ENCODE measurements at places on chromosomes 13 and 19.

DNA sequence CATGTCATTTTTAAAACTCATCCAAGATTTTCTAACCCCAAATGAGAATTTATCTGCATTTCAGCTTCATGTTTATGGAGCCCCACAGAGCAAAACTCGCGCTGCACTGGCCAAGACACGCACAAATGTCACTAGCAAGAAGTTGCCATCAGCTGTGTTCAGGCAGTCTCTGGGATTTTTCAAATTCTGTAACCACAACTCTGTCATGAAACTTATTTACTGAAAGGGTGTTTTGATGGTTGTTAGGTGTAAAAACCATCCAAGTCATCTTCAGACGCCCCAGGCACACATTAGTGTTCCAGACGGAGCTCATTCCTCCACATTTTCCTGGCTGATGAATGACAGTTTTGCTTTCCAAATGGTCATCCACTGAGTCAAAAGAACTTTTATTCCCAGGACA is 63.4 kb downstream of the SLC7A1 start:
- no peak for DNase-seq

GRCh38 chr13:90800082-90800746 is 547.3 kb upstream of the MIR17HG start:
- no peak for DNase-seq

GRCh38 chr13:112744168-112745021 is 54.6 kb downstream of the ATP11A start:
- DNase-seq: peak; percentile 4

GRCh38 chr19:45368127-45368526 is 2.2 kb downstream of the ERCC2 start:
- no peak for DNase-seq

GRCh38 chr13:80605011-80605410 is 264.1 kb upstream of the SPRY2 start:
- DNase-seq: no peak

GRCh38 chr13:113096052-113096744 is 9.4 kb upstream of the F7 start:
- DNase-seq: no peak

DNA sequence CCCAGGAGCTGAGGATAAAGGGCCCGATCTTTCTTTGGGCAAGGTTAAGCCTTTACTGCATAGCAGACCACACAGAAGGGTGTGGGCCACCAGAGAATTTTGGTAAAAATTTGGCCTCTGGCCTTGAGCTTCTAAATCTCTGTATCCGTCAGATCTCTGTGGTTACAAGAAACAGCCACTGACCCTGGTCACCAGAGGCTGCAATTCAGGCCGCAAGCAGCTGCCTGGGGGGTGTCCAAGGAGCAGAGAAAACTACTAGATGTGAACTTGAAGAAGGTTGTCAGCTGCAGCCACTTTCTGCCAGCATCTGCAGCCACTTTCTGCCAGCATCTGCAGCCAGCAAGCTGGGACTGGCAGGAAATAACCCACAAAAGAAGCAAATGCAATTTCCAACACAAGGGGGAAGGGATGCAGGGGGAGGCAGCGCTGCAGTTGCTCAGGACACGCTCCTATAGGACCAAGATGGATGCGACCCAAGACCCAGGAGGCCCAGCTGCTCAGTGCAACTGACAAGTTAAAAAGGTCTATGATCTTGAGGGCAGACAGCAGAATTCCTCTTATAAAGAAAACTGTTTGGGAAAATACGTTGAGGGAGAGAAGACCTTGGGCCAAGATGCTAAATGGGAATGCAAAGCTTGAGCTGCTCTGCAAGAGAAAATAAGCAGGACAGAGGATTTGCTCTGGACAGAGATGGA is 8.4 kb upstream of the CEACAM19 start:
- DNase-seq: no peak

GRCh38 chr13:50401049-50401505 is 385.8 kb downstream of the KCNRG start:
- no peak for DNase-seq

- no peak for DNase-seq
Observed at GRCh38 chr13:84445776-84446175, 563.5 kb upstream of the SLITRK1 start.

- DNase-seq: no peak
Observed at GRCh38 chr13:87792878-87793277, 121.7 kb downstream of the SLITRK5 start.

GRCh38 chr13:90205911-90206310 is 1141.6 kb upstream of the MIR17HG start:
- DNase-seq: no peak

GRCh38 chr19:10419200-10419645 is 1.1 kb upstream of the PDE4A start:
- DNase-seq: no peak

GRCh38 chr13:98415326-98416070 is 161.4 kb downstream of the STK24 start:
- DNase-seq: no peak

GRCh38 chr13:78608688-78609463 is 5.5 kb upstream of the POU4F1 start:
- no peak for DNase-seq

DNA sequence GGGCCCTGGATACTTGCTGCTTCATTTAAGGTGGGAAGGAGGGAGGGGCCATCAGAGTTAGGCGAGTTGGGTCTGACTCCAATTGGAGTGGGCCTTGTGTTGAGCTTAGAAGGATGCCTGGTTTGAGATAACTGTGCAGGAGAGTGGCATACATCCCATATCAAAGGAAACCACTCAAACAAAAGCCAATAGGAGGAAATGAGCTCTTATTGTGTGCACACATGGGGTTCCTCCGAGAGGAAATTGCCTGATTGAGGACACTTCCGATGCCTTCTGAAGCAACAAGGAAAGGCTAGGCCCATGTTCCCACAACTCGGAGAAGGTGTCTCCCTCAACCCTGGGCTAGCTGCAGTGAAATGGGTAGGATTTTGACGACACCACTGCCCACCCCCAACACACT is 19.6 kb downstream of the MBNL2 start:
- DNase-seq: no peak

GRCh38 chr13:88623150-88623549 is 952.0 kb downstream of the SLITRK5 start:
- no peak for DNase-seq

- DNase-seq: no peak
Observed at GRCh38 chr13:36924001-36924400, 4.0 kb upstream of the SMAD9 start.

DNA sequence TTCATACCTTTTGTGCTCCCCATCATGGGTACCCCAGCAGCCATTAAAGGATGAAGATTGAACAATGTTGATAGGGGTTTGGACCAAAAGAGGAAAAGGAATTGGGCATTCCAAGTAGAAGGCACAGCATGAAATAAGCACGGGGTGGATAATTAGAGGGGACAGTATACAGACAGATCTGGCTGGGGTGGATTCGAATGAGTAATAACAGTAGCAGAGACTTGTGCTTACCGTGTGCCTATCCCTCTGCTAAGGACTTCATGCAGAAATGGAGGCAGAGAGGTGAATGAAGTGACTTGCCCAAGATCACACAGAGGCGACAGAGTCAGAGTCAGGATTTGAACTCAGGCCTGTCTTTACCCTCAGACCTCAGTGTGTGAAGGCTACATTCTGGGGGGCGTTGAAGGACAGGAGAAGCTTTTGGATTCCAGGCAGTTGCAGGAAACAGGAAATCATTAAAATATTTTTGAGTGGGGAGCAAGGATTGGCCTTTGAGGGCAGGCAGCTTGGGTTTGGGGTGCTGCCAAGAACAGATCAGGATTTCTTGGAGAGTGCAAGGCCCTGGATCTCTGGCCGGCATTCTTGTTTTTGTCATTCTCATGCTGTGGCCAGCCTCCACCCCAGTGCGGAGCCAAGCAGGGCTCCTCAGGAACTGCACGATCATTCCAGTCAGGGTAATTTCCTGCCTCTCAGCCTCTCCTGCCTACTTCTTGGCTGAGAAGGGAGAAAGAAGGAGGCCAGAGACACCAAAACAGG is 18.7 kb downstream of the PAF1 start:
- DNase-seq: peak; percentile 68

GRCh38 chr13:50910485-50910805 is 854 bp downstream of the RNASEH2B start:
- no peak for DNase-seq

- DNase-seq: no peak
Observed at GRCh38 chr13:101486708-101487437, 34.4 kb downstream of the ITGBL1 start.

- DNase-seq: no peak
Observed at GRCh38 chr13:107865643-107866031, 349.7 kb downstream of the LIG4 start.

- DNase-seq: no peak
Observed at GRCh38 chr19:44720945-44721344, 22.0 kb downstream of the CEACAM16 start.

DNA sequence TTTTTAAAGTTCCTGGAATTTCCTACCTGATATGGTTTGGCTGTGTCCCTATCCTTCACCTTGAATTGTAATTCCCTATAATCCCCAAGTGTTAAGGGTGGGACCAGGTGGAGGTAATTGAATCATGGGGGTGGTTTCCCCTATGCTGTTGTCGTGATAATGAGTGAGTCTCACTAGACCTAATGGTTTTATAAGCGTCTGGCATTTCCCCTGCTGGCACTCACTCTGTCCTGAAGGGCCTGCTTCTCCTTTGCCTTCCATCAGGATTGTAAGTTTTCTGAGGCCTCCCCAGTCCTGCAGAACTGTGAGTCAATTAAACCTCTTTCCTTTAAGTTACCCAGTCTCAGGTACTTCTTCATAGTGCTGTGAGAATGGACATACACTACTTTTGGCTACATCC is 298.7 kb downstream of the HS6ST3 start:
- DNase-seq: no peak

- peak; percentile 2 for DNase-seq
Observed at GRCh38 chr13:42600943-42601342, 27.0 kb downstream of the TNFSF11 start.

DNA sequence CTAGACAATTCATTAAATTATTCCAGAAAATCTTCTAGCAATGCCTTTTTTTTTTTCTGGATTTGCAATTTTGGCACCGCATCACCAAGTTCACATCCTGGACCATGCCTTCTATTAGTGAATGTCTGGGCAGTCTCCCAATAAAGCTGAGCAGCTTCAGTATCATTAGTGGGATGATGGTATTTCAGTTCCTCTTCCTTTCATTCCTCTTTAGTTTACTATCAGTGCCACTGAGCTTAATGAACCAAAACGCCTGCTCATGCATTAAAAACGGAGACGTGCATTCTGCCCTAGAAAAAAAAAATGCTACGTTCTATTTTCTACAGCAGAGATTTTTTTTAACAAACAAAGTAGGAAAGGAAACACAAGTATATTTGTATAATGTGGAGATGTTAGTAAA is 343.0 kb downstream of the PCDH9 start:
- DNase-seq: no peak

- DNase-seq: no peak
Observed at GRCh38 chr13:41312176-41312500, 1.1 kb downstream of the NAA16 start.

- no peak for DNase-seq
Observed at GRCh38 chr13:68064001-68064770, 834.0 kb upstream of the PCDH9 start.

DNA sequence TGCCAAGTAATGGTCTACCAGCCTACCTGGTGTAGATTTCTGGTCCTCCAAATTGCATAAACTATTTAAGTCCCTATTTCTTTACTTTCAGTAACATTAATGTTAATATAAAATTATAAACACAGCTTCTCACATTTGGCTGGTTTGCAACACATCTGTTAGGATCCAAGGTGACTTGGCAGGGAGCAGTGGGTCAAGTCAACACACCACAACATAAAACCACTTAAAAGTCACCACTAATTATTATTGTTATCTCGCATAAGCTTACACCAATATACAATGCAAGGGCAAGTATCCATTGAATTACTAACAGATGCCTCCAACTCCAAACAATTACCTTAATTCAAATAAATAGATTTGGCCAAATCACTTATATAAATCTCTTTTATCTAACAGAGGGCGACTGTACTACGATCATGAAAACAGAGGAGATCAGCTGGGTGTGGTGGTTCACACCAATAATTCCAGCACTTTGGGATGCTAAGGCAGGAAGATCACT is 74.7 kb downstream of the FGF14 start:
- DNase-seq: no peak

- DNase-seq: peak; percentile 11
Observed at GRCh38 chr13:62320129-62321108, 904.8 kb upstream of the PCDH20 start.

DNA sequence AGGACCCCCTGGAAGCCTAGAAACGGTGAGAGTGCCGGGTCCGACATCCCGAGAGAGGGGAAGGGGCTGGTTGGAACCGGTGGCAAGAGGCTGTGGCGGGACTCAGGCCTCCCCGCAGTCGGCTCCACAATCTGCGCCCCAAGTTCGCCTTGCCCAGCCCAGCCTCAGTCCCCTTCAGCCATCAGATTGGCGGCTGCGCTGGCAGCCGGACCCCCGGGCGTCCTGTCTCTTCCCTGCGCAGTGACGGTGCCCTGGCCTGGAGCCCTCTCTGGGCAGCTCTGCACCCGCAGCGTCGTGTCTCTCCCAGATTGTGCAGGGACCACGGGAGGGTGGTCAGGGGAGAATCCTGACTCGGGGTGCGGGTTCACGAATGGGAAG is 315 bp downstream of the ZNF492 start:
- no peak for DNase-seq

GRCh38 chr13:21528616-21529015 is 69.5 kb upstream of the ZDHHC20 start:
- no peak for DNase-seq

GRCh38 chr13:100620792-100621191 is 32.2 kb upstream of the GGACT start:
- no peak for DNase-seq

DNA sequence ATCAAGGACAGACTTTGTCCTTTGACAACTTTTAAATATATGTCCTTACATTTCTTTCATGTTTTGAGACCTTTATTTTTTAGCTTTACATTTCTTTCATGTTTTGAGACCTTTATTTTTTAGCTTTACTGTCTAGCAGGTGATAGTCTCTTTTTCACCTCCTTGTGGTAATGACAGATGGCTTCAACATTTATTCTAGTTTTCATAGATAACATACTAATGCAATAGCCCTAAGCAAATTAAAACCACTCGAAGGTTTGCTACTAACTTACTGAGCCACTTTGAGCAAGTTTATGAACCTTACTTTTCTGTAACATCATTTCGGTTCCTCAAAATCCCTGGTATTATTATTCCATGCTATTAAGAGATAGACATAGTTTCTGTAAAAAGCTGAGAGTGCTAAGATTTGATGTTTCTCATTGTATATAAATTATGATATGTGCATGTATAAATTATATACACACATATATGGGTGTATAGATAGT is 4.5 kb downstream of the DACH1 start:
- DNase-seq: no peak

GRCh38 chr13:77511552-77511951 is 24.0 kb upstream of the SCEL start:
- no peak for DNase-seq

Measured in HS-5 (cell line).